ENCODE measurements at places on chromosomes 12 and 14.

- H3K4me3 ChIP-seq = no peak overlapping the region
- H3K27me3 ChIP-seq = peaks cover 12% of the 10 kb centered on the region
- H3K27ac ChIP-seq = no peak overlapping the region
- H3K36me3 ChIP-seq = no peaks in the 10 kb centered on the region
- DNase-seq = no peak
Measured at GRCh38 chr14:96064866-96065265, 25.7 kb downstream of the C14orf132 start.

DNA sequence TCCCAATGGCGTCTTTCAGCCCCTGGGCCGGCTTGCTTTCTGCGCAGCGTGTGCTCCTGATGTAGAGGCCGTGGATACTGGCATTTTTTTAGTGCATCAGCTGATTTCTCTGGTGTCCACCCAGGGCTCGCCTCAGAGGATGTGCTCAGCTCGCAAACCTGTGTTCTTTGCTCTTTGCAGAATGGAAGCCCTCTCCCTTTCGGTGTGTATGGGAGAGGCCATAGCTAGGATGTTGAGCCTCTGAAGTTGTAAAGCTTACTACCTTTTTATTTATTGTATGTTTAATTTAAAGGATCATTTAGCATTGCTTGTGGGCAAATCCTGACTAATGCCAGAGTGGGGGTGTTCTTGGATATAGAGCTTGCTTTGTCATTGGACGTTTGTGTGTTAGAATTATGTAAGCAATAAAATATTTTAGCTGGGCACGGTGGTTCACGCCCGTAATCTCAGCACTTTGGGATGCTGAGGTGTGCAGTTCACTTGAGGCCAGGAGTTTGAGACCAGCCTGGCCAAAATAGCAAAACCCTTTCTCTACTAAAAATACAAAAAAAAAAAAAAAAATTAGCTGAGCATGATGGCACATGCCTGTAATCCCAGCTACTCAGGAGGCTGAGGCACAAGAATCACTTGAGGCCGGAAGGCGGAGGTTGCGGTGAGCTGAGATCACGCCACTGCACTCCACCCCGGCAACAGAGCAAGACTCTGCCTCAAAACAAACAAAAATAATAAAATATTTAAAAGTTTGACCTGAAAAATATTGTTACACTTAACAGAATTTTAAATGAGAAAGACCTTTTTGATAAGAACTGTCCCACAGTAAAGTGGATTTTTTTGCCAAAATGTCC lies 52.6 kb upstream of the MMP17 start:
- peak overlapping the region; percentile 37 for H3K4me3 ChIP-seq
- no peaks in the 10 kb centered on the region for H3K27me3 ChIP-seq
- peak overlapping the region; percentile 94 for H3K27ac ChIP-seq
- peaks cover 18% of the 10 kb centered on the region for H3K36me3 ChIP-seq
- no peak for DNase-seq

GRCh38 chr12:27499377-27499776 lies 24.6 kb upstream of the PPFIBP1 start:
- H3K36me3 ChIP-seq = no peaks in the 10 kb centered on the region
- H3K4me1 ChIP-seq = no peaks in the 10 kb centered on the region
- H3K27me3 ChIP-seq = peaks cover 11% of the 10 kb centered on the region

GRCh38 chr14:102691763-102692162 lies 85.5 kb upstream of the TRAF3 start:
- H3K27ac ChIP-seq = peak overlapping the region; percentile 17
- no peak for DNase-seq
- H3K4me3 ChIP-seq = no peak overlapping the region
- H3K4me1 ChIP-seq = peaks cover 39% of the 10 kb centered on the region

DNA sequence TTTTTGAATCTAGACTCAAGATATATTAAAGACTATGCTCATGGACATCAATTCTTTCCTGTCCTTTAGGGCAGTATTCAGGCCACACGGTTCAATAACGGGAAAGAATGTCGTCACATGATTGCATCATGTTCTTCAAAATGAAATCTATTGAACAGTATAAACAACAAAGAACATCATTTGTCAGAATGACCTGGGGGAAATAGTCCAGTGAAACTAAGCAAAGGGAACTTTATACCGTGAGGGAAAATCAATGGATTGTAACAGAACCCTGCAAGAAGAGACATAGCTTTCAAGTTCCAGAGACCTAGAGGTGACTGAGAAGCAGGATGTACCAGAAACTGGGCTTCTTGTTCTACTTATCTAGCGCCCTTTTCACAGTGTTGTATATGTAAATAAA lies 32.7 kb downstream of the FLRT2 start:
- no peak overlapping the region for H3K4me3 ChIP-seq
- H3K27me3 ChIP-seq = no peaks in the 10 kb centered on the region
- H3K4me1 ChIP-seq = no peaks in the 10 kb centered on the region
- H3K27ac ChIP-seq = no peak overlapping the region
- H3K36me3 ChIP-seq = no peaks in the 10 kb centered on the region

- H3K36me3 ChIP-seq = no peaks in the 10 kb centered on the region
- H3K27me3 ChIP-seq = no peaks in the 10 kb centered on the region
- H3K4me3 ChIP-seq = peak overlapping the region; percentile 32
- peak overlapping the region; percentile 99 for H3K27ac ChIP-seq
Measured at GRCh38 chr12:110590806-110591326, 7.7 kb upstream of the PPTC7 start.

GRCh38 chr12:2682296-2683251 lies 112.2 kb upstream of the FKBP4 start:
- DNase-seq = no peak
- no peak overlapping the region for H3K4me3 ChIP-seq
- H3K27ac ChIP-seq = peak overlapping the region; percentile 83
- no peaks in the 10 kb centered on the region for H3K36me3 ChIP-seq
- peaks cover 3% of the 10 kb centered on the region for H3K27me3 ChIP-seq

DNA sequence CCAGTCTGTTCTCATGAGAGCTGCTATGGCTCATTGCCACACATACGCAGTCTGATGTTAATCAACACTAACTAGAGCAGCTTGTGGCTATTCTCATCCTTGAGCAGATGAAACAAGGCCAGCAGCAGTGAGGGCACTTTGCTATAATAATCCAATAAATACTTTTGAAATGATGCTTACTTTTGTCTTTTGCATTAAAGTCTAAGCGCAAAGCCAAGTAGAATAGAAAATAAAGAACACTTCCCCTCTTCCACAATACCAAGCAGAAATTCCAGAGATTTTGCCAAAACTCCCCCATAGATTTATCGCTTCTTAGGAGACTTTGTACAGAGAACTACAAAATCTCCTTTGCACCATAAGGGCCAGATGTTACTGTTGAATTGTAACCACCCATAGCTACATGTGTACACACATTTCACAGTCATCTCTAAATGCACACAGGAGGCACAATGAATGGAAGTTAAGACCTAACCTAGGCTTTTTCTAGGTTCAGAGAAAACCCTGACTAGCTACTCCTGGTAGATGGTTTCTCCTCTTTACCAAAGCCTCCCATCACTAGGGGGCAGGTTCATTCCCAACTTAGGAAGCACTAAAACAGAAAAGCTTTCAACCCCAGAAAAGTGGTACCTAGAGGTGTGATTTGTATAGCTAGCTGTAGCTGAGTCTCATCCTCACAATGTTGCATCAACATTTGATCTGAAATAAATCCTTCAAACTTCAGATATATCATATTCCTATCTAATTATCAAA lies 119.3 kb downstream of the HMGA2 start:
- H3K27me3 ChIP-seq = peaks cover 5% of the 10 kb centered on the region
- no peak overlapping the region for H3K27ac ChIP-seq
- no peak overlapping the region for H3K4me3 ChIP-seq
- no peaks in the 10 kb centered on the region for H3K36me3 ChIP-seq
- H3K4me1 ChIP-seq = no peaks in the 10 kb centered on the region
- DNase-seq = no peak

GRCh38 chr12:130026608-130027176 lies 122.9 kb upstream of the TMEM132D start:
- H3K4me1 ChIP-seq = no peaks in the 10 kb centered on the region
- H3K36me3 ChIP-seq = no peaks in the 10 kb centered on the region
- H3K27ac ChIP-seq = no peak overlapping the region
- H3K27me3 ChIP-seq = no peaks in the 10 kb centered on the region
- DNase-seq = no peak

DNA sequence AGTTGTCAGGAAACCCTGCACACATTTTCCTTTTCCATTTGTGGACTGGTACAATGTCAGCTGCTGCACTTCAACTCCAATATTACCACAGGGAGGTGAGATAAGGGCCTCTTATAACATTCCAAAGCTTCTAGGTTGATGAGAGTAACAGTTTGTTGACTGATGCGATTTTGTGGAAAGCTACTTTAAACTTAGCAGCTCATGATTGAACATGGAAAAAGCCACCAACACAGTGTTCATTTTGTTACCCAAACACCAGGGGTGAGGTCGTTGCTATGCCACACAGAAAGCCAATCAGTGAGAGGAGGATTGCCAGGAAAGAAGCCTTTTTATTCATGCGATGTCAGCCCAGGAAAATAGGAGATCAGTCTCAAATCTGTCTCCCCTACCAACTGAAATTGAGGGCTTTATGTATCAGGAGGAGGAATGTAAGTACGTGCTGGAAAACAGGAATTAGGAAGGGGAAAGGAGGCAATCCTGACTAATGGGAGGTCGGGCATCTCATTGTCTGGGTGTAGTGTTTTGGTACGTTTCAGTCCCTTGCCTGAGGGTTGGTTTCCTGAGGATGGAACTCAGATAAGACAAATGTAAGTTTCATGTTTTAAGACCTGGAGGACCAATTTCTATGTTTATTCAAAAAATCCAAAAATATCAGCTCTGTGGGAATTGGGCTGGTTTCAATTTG lies 92.7 kb upstream of the PLEKHA5 start:
- no peak overlapping the region for H3K4me3 ChIP-seq
- no peak overlapping the region for H3K27ac ChIP-seq
- no peaks in the 10 kb centered on the region for H3K36me3 ChIP-seq
- no peaks in the 10 kb centered on the region for H3K4me1 ChIP-seq
- no peaks in the 10 kb centered on the region for H3K27me3 ChIP-seq
- no peak for DNase-seq

DNA sequence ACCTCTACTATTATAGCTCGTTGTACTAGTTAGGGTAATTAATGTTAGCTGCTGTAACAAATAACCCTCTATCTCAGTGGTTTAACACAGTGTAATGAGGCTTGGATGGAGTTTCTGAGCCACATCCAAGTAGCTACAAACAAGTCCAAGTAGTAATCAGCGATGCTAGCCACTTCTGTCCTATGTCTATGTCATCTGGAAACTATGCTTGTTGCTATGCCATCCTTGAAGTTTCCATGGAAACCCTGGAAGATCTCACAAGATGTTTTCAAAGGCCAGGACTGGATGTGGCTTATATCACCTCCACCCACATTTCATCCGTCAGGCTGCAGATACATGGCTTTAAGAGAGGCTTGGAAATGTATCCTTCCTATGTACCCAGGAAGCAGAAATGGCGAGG lies 422.1 kb downstream of the AACS start:
- H3K4me1 ChIP-seq = no peaks in the 10 kb centered on the region
- no peak overlapping the region for H3K27ac ChIP-seq
- DNase-seq = no peak
- H3K4me3 ChIP-seq = no peak overlapping the region
